Psoas muscle (tissue), 8 donors: ENCODE measurements at places on chromosomes 12 and 14. TPM values are rescaled to one million over a fixed set of nuclear protein-coding genes. Genes with fewer than 3 reads are reported as not detected.
A peak's percentile ranks its signal among the peaks of the same experiment; 100 is the strongest.

Gene OTOGL
- total RNA-seq: 0.26 TPM

Gene GNB3
- 0.37 TPM for total RNA-seq

Gene LYZ
- 6.5 TPM for total RNA-seq

Gene SLC10A1
- not detected for total RNA-seq

GRCh38 chr14:29075761-29076160 lies 309.2 kb downstream of the FOXG1 start:
- no peaks in the 10 kb centered on the region for H3K27me3 ChIP-seq
- no peaks in the 10 kb centered on the region for H3K4me1 ChIP-seq
- H3K27ac ChIP-seq: no peak overlapping the region
- no peaks in the 10 kb centered on the region for H3K36me3 ChIP-seq

DNA sequence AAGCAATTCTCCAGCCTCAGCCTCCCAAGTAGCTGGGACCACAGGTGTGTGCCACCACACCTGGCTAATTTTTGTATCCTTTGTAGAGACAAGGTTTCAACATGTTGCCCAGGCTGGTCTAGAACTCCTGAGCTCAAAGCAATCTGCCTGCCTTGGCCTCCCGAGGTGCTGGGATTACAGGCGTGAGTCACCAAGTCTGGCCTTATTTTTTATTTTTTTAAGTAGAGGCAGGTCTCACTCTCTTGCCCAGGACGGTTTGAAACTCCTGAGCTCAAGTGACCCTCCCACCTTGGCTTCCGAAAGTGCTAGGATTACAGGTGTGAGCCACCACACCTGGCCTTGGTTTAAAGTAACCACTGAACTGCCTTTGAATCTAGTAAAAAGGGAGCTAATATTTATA lies 56.8 kb downstream of the SPPL3 start:
- no peak overlapping the region for H3K4me3 ChIP-seq
- no peaks in the 10 kb centered on the region for H3K27me3 ChIP-seq
- peak overlapping the region; percentile 87 for H3K27ac ChIP-seq
- H3K36me3 ChIP-seq: no peaks in the 10 kb centered on the region
- no peak for DNase-seq

DNA sequence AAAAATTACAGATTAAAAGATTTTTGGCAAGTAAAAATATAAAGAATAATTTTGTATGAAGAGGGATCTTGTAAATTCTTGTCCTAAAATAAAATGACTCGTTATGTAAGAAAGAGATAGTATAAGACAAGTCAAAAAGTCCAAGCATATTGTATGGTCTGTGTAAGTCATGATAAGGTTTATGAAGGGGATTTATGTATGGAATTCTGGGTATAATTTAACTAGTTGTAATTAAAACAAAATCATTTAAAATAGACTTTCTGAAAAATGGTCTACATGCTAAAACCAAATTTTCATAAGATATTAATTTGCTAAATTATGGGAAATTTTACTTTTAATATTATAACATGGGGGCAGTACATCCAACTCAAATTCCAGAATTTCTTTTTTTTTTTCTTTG lies 17.6 kb upstream of the PEX5 start:
- no peak for DNase-seq
- no peaks in the 10 kb centered on the region for H3K36me3 ChIP-seq
- H3K27me3 ChIP-seq: no peaks in the 10 kb centered on the region
- no peaks in the 10 kb centered on the region for H3K4me1 ChIP-seq

- H3K4me3 ChIP-seq: no peak overlapping the region
- H3K27ac ChIP-seq: no peak overlapping the region
- H3K36me3 ChIP-seq: no peaks in the 10 kb centered on the region
- DNase-seq: no peak
Measured at GRCh38 chr14:38203929-38204718, 3.6 kb upstream of the SSTR1 start.

DNA sequence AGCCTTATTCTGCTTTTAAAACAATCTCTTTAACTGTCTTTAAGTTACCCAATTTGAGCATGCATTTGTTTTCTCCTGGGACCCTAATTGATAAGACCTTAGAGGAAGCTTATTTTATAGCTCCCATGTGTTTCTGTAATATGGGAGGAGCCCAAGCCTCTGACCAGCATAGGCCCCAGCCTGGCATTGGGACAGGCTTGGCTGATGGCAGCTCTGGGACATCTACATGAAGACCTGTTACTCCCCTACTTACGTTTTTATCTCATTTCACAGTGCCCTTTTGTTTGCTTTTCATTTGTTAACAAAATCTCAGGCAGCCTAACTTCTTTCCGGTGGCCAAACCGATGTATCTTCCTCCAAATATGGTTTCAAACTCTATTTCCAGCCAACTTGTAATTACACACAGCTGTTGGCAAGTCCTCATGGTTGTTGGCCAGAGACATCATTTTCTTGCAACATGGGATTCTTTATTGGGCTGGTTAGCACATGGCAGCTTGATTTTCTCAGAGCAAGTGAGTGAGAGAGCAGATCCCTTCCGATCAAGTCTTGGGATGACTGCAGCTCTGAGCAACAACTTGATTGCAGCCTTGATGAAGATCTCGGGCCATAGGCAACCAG lies 1117.5 kb downstream of the AACS start:
- H3K4me1 ChIP-seq: no peaks in the 10 kb centered on the region
- no peaks in the 10 kb centered on the region for H3K27me3 ChIP-seq
- no peak overlapping the region for H3K27ac ChIP-seq

- H3K27ac ChIP-seq: peak overlapping the region; percentile 60
- peaks cover 24% of the 10 kb centered on the region for H3K4me1 ChIP-seq
- H3K4me3 ChIP-seq: no peak overlapping the region
- peak; percentile 75 for DNase-seq
Measured at GRCh38 chr14:51395361-51395849, 155.4 kb downstream of the TMX1 start.

GRCh38 chr14:26947265-26947664 lies 349.4 kb upstream of the NOVA1 start:
- H3K4me3 ChIP-seq: no peak overlapping the region
- no peaks in the 10 kb centered on the region for H3K27me3 ChIP-seq
- no peaks in the 10 kb centered on the region for H3K36me3 ChIP-seq
- no peaks in the 10 kb centered on the region for H3K4me1 ChIP-seq
- no peak for DNase-seq

DNA sequence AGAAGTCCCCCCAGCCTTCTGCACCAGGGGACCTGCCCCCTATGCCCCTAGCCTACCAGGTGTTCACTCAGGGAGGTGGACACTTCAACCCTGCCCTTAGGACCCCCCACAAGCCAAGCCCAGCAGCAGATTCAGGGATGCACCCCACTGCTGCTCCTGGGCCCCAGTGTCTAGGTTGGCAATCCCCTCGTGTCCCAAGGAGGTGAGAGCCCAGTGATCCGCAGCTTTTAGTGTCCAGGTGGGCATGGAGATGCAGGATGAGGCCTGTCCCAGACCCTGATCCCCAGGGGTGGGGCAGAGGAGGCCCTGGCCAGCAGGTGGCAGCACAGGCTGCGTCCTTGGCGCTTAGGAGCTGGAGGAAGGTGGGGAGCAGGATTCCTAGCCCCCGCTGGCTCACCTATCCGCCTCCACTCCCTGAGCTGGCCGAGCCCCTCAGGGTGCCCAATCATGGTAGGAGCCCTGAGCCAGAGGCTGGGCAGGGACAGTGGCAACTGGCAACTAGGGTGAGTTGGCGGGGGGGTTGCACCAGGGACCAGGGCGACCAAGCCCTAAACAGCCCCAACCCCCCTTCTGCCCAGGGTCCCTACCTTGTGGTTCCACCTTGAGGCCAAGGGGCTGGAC lies 4.1 kb downstream of the CKB start:
- peak; percentile 71 for DNase-seq
- H3K27ac ChIP-seq: no peak overlapping the region
- H3K36me3 ChIP-seq: no peaks in the 10 kb centered on the region
- H3K4me3 ChIP-seq: no peak overlapping the region
- peaks cover 15% of the 10 kb centered on the region for H3K27me3 ChIP-seq
- peaks cover 26% of the 10 kb centered on the region for H3K4me1 ChIP-seq

- no peaks in the 10 kb centered on the region for H3K27me3 ChIP-seq
- no peaks in the 10 kb centered on the region for H3K36me3 ChIP-seq
- H3K27ac ChIP-seq: no peak overlapping the region
- DNase-seq: no peak
Measured at GRCh38 chr14:79551523-79551922, 659.8 kb downstream of the DIO2 start.

- DNase-seq: no peak
- no peaks in the 10 kb centered on the region for H3K27me3 ChIP-seq
- peaks cover 19% of the 10 kb centered on the region for H3K4me1 ChIP-seq
- no peaks in the 10 kb centered on the region for H3K36me3 ChIP-seq
- H3K4me3 ChIP-seq: no peak overlapping the region
Measured at GRCh38 chr12:14612898-14613445, 45.3 kb upstream of the PLBD1 start.

DNA sequence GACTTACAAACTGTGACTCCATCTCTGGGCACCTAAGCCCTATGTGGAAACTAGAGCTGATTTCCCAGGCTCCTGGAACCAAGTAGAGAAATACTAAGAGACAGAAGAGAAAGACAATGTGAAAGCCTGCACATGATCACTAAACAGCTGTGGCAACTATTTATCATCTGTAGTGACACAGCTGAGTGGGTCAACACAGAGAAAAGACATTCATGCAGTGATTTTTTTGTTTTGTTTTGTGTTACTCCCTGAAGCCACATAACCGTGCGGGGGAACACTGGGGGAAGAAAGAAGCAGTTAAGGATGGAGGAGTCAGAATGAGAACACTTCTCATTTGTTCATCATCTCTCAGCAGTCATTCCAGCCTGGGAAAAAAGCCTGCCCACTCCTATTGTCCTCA lies 1.5 kb downstream of the PRR4 start:
- no peak overlapping the region for H3K4me3 ChIP-seq
- H3K27ac ChIP-seq: no peak overlapping the region
- no peaks in the 10 kb centered on the region for H3K4me1 ChIP-seq
- no peak for DNase-seq
